Right forelimb (tissue), 1 donor: ENCODE measurements at places on chromosomes 7 and 10.

DNA sequence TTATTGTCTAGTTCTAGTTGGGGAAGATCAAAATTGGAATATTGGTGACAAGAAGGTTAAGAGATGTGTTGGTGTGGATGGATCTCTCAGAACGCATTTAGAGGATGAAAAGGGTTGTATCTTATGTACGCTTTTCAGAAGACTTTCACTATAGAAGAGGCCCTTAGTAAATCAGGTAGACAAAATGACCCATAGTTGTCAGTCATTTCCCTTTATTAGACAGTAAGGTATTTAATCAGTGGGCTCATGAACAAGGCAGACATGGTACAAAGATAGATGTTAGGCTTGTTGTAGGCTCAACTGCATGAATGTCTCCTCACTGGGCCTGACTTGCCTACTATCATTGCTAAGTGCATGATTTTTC, 359.2 kb downstream of the PHF14 start:
- DNase-seq, result no peak

GRCh38 chr7:85520175-85520574, 333.3 kb upstream of the SEMA3D start:
- DNase-seq, result no peak

GRCh38 chr10:101797403-101798059, 14.3 kb upstream of the NPM3 start:
- no peak for DNase-seq

DNA sequence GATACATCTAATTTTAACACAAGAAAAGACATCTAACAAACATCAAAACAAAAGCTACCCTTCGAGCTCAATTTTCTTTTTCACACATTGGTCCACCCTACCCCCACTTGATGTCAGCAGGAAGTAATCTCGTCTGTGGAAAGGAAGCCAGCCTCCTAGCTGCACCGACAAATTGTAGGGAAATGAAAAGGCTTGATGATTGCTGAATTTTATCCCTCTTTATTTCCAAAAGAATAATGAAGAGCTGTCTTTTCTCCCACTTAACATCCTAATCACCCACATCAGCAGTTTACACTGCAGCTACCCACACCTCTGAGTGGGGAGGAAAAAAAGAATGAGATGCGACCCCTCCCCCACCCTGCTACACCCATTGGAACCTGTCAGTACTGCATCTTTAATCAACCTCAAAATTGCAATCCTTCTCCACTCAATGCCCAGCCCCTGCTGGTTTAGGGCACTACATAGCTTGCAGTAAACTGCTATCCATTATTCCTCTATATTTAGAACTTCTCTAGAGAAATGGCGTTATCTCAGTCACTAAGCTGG, 10.6 kb upstream of the CPVL start:
- DNase-seq, result no peak
